Left hindlimb (tissue), 1 donor: ENCODE measurements at places on chromosomes 5 and 9.

DNA sequence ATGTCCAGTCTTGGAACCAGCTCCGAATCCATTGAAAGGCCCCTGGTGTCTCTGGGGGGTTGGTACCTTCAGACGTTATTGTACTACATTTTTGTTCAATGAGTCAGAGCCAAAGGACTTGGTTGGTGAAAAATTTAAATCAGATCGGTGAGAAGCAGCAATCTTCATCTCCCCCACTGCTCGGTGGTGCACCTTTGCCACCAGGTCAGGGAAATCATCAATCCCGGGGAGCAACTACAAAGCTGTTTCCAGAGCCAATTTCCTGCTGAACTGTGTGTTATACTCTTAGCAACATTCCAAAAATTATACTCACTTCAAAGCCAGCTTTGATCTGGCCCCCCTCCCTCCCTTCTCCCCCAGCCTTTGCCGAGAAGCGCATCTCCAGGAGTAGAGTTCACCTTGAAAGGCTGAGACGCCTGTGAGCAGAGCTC is 375.2 kb upstream of the WWC1 start:
- no peak for DNase-seq

- DNase-seq, result peak; percentile 83
Observed at GRCh38 chr9:106862821-106863720, at the start of gene ZNF462. ZNF462 (plus strand) TSS chr9:106863166; CDS start chr9:106923384, 60,218 bp downstream.

DNA sequence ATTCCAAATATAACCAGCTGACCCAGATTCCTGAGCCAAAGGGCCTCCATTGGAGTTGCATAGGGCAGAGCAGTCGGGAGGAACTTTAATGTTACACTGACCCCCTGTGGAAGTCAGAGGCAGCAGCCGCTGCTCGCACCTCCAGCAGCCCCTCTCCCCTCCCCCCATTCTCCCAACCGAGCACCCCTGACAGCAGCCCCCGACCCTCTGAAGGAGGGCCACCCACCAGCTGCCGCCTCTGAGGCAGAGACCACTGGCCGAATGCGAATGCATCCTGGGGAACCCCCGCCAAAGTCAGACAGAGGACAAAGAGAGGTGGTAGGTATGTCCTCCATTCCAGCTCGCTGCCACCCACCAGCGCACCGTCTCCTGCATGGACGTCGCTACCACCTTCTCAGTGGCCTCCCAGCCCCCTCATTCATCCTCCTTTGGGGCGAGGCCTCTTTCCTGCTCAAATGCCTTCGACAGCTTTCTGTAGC is 231.0 kb downstream of the CDK5RAP2 start:
- peak; percentile 37 for DNase-seq

- no peak for DNase-seq
Observed at GRCh38 chr5:176426876-176427275, 10.5 kb upstream of the CLTB start.

DNA sequence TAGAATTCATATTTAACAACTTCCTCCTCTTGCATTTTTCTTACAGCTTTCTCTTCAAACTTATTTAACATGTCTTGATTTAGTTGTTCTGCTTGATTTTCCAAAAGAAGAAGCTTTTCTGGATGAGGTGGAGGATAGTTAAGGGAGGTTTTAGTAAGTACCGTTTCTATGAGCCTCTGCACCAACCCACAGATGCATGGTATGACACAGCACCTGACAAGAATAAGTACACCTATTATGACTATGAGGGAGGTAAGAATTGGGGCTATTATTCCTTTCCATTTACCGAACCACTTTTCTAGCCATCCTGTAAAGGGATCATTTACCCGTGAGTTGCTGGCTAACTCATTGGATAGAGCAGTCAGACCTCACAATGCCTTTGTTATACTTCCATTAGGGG is 2.5 kb upstream of the HMGCS1 start:
- no peak for DNase-seq

GRCh38 chr5:88887342-88887741 is 4.4 kb upstream of the MEF2C start:
- no peak for DNase-seq

- no peak for DNase-seq
Observed at GRCh38 chr5:138793575-138793974, 40.4 kb downstream of the CTNNA1 start.

- DNase-seq, result no peak
Observed at GRCh38 chr9:105258225-105258737, 13.8 kb downstream of the SLC44A1 start.

- peak; percentile 41 for DNase-seq
Observed at GRCh38 chr5:79512471-79513307, 1.2 kb downstream of the HOMER1 start.

- DNase-seq, result no peak
Observed at GRCh38 chr5:100826133-100826532, 76.9 kb downstream of the ST8SIA4 start.

DNA sequence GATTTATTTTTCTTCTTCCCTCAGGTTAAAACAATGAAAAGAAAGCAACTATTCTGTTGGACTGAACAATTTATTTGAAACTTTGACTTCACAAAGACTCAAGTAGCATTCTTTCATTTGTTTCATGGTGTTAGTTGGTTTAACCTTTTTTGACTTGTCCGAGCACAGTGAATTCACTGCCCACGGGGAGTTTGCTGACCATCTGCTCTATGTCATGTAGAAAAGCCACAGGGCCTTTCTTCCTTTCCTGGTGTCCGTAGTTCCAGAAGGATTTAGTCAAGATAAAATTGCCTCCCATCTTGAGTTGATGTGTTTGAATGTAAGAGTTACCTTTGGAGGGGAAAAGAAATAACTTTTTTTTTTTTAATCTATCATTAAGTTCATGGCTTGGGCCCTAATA is 55.1 kb upstream of the ZNF608 start:
- DNase-seq, result no peak

- DNase-seq, result no peak
Observed at GRCh38 chr9:17614903-17615302, 36.0 kb downstream of the SH3GL2 start.

DNA sequence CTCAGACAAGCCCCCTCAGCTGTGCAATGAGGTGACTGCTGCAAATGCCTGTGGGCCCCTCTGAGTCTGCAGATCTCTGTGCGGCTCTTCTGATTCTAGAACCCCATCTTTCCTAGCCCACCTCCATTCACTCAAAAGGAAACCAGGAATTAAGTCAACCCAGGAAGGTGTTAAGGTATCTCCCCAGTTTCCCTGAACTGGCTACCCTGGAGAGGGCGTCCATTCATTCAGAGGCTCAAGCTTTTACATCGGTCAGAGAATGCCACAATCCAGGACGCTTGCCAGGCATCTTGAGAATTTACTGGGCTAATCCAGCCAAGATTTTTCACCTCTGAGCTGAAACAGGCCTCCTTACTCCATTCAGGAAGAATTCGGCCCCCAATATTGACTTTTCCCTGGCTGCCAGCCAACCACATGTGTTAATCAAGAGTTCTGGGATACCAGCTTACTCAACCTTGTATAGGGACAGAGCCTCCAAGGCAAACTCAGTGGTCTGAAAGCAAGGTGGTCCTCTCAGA is 889 bp upstream of the ADAMTS12 start:
- DNase-seq, result peak; percentile 76

- no peak for DNase-seq
Observed at GRCh38 chr5:93587597-93588351, 4.8 kb downstream of the NR2F1 start.

DNA sequence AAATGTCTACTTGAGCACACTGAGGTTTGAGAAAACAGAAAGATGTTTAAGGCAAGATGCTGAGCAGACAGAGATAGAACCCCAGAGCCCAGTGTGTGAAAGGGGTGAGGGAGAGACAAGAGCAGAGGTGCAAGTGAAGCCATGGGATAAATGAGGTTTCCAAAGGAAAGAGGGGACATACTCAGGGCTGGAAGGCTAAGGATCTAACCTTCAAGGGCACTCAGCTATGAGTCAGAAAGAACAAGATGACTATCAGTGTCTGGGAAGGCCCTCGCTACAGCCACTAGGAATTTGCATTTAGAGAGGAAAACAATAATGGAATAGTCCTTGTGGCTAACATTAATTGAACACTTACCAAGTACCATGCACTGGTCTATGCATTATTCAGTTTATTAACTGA is 113.7 kb downstream of the HTR4 start:
- DNase-seq, result no peak

- DNase-seq, result no peak
Observed at GRCh38 chr5:126097876-126098275, 325.3 kb upstream of the GRAMD2B start.

DNA sequence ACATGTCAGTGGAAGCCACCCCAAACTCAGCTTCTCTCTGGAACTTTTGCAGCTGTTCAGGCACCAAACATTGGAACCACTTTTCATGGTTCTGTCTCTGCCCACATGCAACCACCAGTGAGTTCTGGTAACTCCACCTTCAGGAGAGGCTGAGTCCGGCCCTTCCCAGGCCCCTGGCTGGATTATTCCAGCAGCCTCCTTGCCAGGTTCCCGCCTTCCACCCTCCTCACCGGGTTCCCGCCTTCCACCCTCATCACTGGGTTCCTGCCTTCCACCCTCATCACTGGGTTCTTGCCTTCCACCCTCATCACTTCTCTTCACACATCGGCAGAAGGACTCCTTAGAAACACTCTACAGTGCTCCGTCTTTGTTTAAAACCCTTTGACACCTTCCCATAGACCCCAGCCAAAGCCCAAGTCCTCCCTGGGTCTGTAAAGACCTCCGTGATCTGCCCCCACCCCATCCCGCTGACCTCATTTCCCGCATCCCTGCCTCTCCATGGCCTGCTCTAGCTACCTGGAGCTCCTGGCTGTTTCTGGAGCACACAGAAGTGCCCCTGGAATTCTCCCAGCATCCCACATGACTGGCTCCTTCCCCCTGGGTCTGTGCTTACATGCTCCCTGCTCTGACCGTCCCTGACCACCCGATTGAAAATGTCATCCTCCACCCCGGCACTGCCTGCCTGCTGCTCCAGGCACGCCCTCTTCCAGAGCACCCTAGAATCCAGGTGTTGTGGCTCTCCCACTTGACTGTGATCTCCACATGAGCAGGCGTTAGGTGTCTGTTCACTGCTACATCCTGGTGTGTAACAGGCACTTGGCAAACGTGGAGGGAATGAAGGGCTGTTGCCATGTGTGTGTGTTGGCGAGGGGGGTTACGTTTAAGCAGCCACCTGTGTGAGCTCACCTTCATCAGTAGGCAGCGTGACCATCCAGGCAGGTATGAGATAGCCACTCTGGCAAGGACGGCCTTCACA is 17.7 kb downstream of the ROPN1L start:
- DNase-seq, result no peak

DNA sequence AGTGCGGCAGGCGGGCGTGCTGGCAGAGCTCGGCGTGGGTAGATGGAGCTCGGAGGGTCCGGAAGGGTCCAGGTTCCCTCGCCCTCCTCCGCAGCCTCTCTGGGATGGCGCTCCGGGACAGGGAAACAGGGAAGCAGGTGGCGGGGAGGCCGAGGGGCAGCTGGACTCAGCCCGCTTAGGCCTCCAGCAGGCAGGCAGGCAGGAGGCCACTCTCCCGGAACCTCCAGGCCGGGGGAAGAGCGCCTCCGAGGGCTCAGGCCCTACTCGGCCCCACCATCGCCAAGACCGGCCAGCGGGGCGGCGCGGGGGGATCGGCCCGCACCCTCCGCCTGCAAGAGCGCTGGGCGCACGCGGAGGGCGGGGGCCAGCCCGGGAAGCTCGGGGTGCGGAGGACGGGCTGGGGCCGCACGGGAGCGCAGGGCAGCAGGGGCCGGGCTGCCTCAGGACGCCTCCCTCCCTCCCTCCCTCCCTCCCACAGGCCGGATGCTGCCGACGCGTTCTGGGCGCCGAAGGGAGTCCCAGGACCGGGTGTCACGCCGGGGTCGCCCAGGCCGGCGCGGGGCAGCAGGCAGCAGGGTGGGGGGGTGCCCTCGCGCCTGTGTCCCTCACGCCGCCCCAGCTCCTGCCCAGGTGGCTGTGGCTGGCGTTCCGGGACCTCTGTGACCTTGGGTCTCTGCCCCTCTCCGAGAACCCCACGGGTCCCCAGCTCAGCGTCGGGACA is 977 bp downstream of the MGAT4B start:
- DNase-seq, result peak; percentile 59

GRCh38 chr5:67338421-67338820 is 141.8 kb upstream of the CD180 start:
- no peak for DNase-seq

DNA sequence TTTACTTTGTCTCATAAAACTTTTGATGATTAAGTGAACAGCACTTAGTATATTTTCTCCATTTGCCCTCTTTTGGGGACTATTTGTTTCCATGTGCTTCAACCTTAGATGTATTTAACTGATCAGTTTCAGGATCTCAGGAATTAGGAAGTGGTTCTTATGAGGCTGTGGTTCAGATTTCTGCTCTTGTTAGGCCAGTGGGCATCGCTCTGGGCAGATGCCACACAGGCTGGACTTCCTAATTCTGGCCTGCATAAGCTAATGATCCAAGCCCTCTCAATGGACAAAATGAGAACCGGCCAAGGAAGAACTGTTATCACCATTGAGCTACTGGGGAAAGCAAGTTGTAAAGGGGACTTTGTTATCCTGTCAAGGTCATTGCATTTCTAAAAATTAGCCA is 6.9 kb downstream of the ARHGAP26 start:
- DNase-seq, result no peak

DNA sequence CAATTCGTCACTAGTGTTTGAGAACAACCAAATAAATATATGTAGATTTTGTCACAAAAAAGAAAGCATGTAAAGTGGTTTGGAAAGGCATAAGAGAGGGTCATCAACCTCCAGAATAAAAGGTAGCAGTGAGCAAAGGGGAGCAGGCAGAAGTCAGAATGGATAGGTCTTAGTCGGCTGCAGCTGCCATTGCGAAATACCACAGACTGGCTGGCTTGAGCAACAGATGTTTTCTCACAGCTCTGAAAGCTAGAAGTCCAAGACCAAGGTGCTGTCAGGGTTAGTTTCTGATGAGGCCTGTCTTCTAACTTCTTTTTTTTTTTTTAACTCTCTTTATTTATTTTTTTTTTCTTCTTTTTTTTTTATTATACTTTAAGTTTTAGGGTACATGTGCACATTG is 208.1 kb upstream of the PIK3R1 start:
- peak; percentile 37 for DNase-seq

GRCh38 chr9:84481231-84481630 is 140.7 kb upstream of the SLC28A3 start:
- DNase-seq, result no peak

DNA sequence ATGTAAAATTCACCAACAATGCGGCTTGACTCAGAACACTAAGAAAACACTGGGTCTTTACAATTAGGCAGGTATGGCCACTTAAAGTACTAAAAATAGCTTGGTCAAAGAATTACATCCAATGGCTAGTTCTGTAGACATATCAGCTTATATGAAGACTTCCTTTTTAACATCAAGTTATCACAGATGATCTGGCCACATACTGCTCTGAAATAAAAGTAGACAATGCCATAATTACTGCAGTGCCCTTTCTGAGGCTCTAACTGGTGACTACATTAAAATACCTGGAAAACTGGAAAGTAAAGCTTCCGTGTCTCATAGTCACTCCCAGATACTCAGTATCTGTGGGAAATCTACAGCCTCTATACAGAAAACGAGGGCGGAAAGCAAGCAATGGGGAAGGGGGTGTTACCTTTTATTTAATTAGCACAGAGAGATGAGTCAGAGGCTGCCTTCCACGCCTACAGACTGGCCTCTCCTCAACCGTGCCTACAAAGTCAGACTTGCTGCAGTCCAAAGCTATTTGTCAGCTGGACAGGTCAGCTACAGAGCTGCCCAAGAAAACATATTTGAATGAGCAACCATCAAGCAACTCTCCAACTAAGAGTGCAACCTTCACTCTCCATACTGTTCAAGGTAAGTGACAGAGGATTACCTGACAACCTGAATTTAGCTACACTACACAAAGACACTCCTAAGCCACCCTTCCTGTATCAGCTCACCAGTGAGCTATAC is 8.7 kb downstream of the SERINC5 start:
- peak; percentile 36 for DNase-seq

- DNase-seq, result no peak
Observed at GRCh38 chr5:67941614-67942401, 273.7 kb upstream of the PIK3R1 start.

GRCh38 chr5:149961957-149962409 is 1.4 kb downstream of the SLC26A2 start:
- DNase-seq, result no peak
